GM12878 (cell line): ENCODE measurements at places on chromosomes 5 and 9. TPM values are rescaled to one million over a fixed set of nuclear protein-coding genes. Genes with fewer than 3 reads are reported as not detected.
A peak's percentile ranks its signal among the peaks of the same experiment; 100 is the strongest.

PROB1 gene
- polyA plus RNA-seq: 4.8 and 6.2 TPM in 2 replicates

PCDHA11 gene
- polyA plus RNA-seq: not detected in 2 replicates

PRDM9 gene
- polyA plus RNA-seq: not detected in 2 replicates

SYNPO gene
- 2.0 and 2.1 TPM in 2 replicates for polyA plus RNA-seq

LECT2 gene
- not detected in 2 replicates for polyA plus RNA-seq

GLDC gene
- 100 and 101 TPM in 2 replicates for polyA plus RNA-seq

SAXO1 gene
- polyA plus RNA-seq: not detected in 2 replicates

OLFM1 gene
- polyA plus RNA-seq: not detected in 2 replicates

QRFP gene
- polyA plus RNA-seq: not detected in 2 replicates

DNA sequence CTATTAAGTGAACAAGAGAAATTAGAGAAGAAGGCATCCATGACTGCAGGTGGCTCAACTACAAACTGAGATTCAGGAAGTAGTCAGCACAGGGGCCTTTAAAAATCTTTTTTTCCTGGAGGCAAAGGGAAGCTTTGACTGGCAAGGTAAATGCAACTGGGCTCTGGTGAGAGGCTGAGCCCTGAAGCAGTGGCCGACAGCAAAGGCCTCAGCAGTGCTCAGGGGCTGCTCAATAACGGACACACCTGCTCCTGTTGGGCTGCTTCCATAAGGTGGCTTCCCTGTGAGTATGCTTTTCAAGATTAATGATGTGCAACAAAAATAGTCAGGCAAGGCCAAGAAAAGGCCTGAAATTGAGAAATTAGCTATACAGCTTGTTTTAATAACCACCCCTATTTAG is 134.2 kb upstream of the RGMB start:
- H3K4me3 ChIP-seq: no peak overlapping the region
- no peak overlapping the region for H3K27ac ChIP-seq
- no peaks in the 10 kb centered on the region for H3K27me3 ChIP-seq
- no peaks in the 10 kb centered on the region for H3K4me1 ChIP-seq

DNA sequence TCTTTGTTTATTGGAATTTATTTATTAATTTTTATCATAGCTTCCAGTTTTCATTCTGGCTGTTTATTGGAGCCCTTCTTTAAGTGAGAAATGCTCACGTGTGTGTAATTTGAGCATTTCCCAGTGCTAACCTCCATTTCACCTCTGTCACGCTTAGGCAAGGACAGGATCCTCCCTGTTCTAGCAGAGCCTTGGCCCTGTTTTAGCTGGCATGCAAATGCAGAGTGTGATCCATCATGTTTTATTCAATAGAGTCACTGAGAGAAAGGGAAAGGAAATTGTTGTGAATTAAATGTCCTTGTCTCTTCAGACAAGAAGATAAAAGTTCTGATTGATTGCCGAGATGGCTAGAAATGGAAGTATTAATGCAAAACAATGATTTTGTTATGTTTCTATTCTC is 137.3 kb upstream of the ACO1 start:
- no peaks in the 10 kb centered on the region for H3K4me1 ChIP-seq
- no peaks in the 10 kb centered on the region for H3K36me3 ChIP-seq
- no peak overlapping the region for H3K4me3 ChIP-seq
- H3K27ac ChIP-seq: no peak overlapping the region
- DNase-seq: no peak
- no peaks in the 10 kb centered on the region for H3K27me3 ChIP-seq

DNA sequence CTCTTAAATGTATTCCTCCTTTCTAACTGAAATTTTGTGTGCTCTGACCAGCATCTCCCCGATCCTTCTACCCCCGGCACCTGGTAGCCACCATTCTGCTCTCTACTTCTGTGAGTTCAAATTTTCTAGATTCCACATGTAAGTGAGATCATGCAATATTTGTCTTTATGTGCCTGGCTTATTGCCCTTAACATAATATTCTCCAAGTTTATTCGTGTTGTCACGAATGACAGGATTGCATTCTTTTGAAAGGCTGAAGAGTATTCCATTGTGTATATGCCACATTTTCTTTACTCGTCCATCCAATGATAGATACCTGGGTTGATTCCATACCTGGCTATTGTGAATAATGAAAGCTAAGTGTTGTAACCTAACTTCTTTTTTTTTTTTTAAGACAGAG is 29.0 kb downstream of the FBXL7 start:
- H3K4me1 ChIP-seq: no peaks in the 10 kb centered on the region
- H3K36me3 ChIP-seq: no peaks in the 10 kb centered on the region
- no peak overlapping the region for H3K4me3 ChIP-seq
- no peak for DNase-seq
- no peak overlapping the region for H3K27ac ChIP-seq

GRCh38 chr5:24591426-24591825 is 53.4 kb downstream of the CDH10 start:
- no peak overlapping the region for H3K27ac ChIP-seq
- no peaks in the 10 kb centered on the region for H3K27me3 ChIP-seq
- H3K36me3 ChIP-seq: no peaks in the 10 kb centered on the region
- H3K4me1 ChIP-seq: no peaks in the 10 kb centered on the region

DNA sequence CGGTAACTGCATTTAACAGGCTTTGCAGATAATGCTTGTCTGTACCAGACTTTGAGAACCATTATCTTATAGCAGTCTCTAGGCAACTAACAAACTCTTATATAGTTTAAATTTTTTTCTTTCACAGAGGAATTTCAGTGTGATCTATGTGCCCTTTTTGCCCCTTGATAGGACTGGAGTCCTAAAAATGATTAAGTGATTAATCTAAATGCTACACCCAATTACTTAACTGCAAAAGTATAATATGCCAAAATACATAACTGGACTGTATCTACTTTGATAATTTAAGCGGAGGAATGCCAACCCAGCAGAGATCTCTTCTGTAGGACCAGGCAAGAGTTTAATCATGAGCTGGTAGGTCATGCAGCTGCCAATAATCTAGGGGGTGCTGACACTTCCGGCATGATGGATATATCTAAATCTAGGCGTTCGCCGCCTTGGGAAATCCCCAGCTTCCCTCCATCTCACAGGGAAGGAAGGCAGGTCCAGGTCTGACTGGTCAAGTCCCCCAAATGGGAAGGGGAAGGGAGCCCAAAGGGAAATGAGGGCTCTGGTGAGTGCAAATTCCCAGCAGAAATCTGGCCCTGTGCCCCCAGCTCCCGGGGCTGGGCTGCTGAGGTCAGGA is 205.6 kb downstream of the GAPVD1 start:
- H3K4me1 ChIP-seq: no peaks in the 10 kb centered on the region
- no peak for DNase-seq
- no peak overlapping the region for H3K4me3 ChIP-seq
- H3K27ac ChIP-seq: no peak overlapping the region
- H3K36me3 ChIP-seq: peaks cover 16% of the 10 kb centered on the region; the same call in 1 of the 2 replicates

- no peaks in the 10 kb centered on the region for H3K27me3 ChIP-seq
Observed at GRCh38 chr5:10364186-10364689, 10.7 kb downstream of the MARCHF6 start.

GRCh38 chr9:31302620-31303418 is 1081.6 kb upstream of the ACO1 start:
- H3K36me3 ChIP-seq: no peaks in the 10 kb centered on the region
- DNase-seq: no peak
- peaks cover 4% of the 10 kb centered on the region; the same call in 1 of the 2 replicates for H3K4me1 ChIP-seq
- no peak overlapping the region for H3K4me3 ChIP-seq
- H3K27ac ChIP-seq: no peak overlapping the region

- no peak for DNase-seq
- H3K4me1 ChIP-seq: no peaks in the 10 kb centered on the region
- H3K27ac ChIP-seq: no peak overlapping the region
- no peak overlapping the region for H3K4me3 ChIP-seq
- H3K36me3 ChIP-seq: no peaks in the 10 kb centered on the region
Observed at GRCh38 chr9:124810663-124811355, 33.9 kb downstream of the OLFML2A start.

DNA sequence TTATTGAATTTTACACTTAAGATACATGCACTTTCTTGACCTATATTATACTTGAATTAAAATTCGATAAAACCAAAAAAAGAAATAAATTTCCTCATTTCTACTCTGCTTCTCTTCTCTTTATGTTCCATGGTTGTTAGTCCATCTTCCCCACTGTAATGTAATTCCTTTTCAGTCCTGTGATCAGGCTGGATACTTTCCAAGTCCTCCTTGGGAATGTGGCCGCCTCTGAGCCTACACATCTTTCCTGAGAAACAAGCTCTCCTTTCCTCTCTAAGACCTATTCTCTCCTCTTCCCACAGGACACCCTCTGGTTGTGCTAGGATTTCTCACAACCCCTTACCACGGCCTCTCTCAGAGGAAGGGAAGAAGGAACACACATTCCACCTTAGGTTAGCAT is 285.1 kb downstream of the DNAH5 start:
- H3K27ac ChIP-seq: no peak overlapping the region
- H3K27me3 ChIP-seq: no peaks in the 10 kb centered on the region
- no peaks in the 10 kb centered on the region for H3K4me1 ChIP-seq

DNA sequence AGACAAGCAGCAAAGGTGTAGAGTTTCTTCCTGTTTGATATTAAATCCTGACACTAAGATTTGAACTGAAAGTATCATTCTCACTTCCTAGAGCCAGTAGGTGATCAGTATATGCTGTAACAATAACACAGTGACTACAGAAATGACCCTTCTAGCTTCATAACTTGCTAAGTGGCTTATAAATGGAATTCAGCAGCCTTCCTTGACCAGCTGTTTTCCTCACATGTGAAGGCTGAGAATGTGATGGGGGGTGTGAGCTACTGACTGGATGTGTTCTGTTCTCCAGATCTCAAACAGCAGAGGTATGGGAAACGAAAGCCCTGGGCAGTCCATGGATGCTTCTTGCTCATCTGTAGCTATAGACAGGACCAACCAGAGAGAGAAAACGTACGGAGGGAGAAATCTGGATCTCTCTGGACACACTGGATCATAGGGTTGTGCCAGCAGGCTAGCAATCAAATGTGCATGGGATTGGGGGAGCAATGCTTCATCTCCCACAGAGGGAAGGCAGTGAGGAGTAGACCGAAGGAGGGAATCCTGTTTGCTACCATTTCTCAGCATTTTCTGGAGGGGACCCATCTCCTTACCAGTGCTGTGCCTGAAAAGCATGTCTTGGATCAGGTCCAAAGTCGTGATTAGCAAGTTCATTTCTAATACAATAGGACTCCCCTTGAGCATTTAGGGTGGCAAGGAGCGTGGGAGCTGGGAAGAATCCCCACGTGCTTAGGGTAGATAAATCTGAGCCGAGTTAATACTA is 39.4 kb downstream of the TNFAIP8 start:
- peaks cover 7% of the 10 kb centered on the region for H3K36me3 ChIP-seq
- H3K4me3 ChIP-seq: no peak overlapping the region
- DNase-seq: peak; percentile 53
- H3K4me1 ChIP-seq: peaks cover 84% of the 10 kb centered on the region

GRCh38 chr5:2892466-2893000 is 141.1 kb upstream of the IRX2 start:
- no peak for DNase-seq
- H3K4me1 ChIP-seq: no peaks in the 10 kb centered on the region
- H3K27ac ChIP-seq: no peak overlapping the region
- no peak overlapping the region for H3K4me3 ChIP-seq
- no peaks in the 10 kb centered on the region for H3K36me3 ChIP-seq
- H3K27me3 ChIP-seq: no peaks in the 10 kb centered on the region

- DNase-seq: no peak
- H3K4me3 ChIP-seq: no peak overlapping the region
- H3K36me3 ChIP-seq: no peaks in the 10 kb centered on the region
- H3K4me1 ChIP-seq: no peaks in the 10 kb centered on the region
- no peak overlapping the region for H3K27ac ChIP-seq
Observed at GRCh38 chr5:135140446-135141204, 106.6 kb upstream of the PITX1 start.

GRCh38 chr5:167539747-167540146 is 751.7 kb upstream of the WWC1 start:
- no peaks in the 10 kb centered on the region for H3K4me1 ChIP-seq
- H3K4me3 ChIP-seq: no peak overlapping the region
- no peaks in the 10 kb centered on the region for H3K27me3 ChIP-seq
- DNase-seq: no peak

- peaks cover 28% of the 10 kb centered on the region for H3K4me1 ChIP-seq
- H3K4me3 ChIP-seq: no peak overlapping the region
- no peak for DNase-seq
- no peaks in the 10 kb centered on the region for H3K36me3 ChIP-seq
Observed at GRCh38 chr5:134594336-134594735, 38.3 kb downstream of the SAR1B start.

- no peak overlapping the region for H3K27ac ChIP-seq
- H3K4me3 ChIP-seq: no peak overlapping the region
- no peak for DNase-seq
- no peaks in the 10 kb centered on the region; the same call in 1 of the 2 replicates for H3K27me3 ChIP-seq
- no peaks in the 10 kb centered on the region for H3K4me1 ChIP-seq
- no peaks in the 10 kb centered on the region for H3K36me3 ChIP-seq
Observed at GRCh38 chr9:134340475-134341160, 14.4 kb downstream of the RXRA start.

GRCh38 chr5:135399794-135400542 is 937 bp upstream of the MACROH2A1 start:
- no peaks in the 10 kb centered on the region for H3K36me3 ChIP-seq
- peak overlapping the region; percentile 90; the same call in 1 of the 2 replicates for H3K27ac ChIP-seq
- peaks cover 16% of the 10 kb centered on the region for H3K4me1 ChIP-seq
- H3K4me3 ChIP-seq: peak overlapping the region; percentile 80
- DNase-seq: no peak
- no peaks in the 10 kb centered on the region for H3K27me3 ChIP-seq

DNA sequence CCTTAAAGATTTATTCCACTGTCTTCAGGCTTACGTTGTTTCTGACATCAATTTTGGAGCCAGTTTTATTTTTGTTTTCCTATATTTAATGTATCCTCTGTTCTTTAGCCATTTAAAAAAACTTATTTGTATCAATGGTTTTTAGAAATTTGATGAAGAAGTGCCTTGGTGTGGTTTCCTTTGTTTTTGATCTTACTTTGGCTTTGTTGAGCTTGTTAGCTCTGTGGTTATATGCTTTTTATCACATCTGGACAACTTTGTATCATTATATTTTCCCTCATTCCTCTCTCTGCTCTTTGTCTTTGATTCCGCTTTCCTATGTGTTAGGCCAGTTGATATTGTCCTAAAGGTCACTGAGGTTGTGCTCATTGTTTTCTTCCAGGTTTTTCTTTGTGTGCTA is 58.5 kb downstream of the SPIN1 start:
- no peaks in the 10 kb centered on the region for H3K27me3 ChIP-seq
- H3K4me3 ChIP-seq: no peak overlapping the region
- no peak for DNase-seq
- no peak overlapping the region for H3K27ac ChIP-seq
- H3K36me3 ChIP-seq: peaks cover 4% of the 10 kb centered on the region; the same call in 1 of the 2 replicates

- H3K4me1 ChIP-seq: no peaks in the 10 kb centered on the region
- H3K27ac ChIP-seq: no peak overlapping the region
- no peak for DNase-seq
- no peaks in the 10 kb centered on the region for H3K36me3 ChIP-seq
- no peak overlapping the region for H3K4me3 ChIP-seq
Observed at GRCh38 chr5:73989956-73990355, 364.0 kb downstream of the ARHGEF28 start.
